ENCODE measurements at places on chromosomes 1 and 21.

DNA sequence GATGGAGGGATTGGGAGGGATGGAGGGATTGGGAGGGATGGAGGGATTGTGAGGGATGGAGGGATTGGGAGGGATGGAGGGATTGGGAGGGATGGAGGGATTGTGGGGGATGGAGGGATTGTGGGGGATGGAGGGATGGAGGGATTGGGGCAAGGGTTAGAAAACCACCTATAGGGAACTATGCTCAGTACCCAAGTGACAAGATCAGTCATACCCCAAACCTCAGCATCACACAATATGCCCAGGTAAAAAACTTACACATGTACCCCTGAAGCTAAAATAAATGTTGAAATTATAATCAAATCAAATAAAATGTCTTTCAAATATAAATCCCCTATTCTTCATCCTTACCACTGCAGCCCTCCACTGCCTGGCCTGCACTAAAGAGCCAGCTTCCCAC is 72.8 kb upstream of the HNRNPU start:
- H3K36me3 ChIP-seq: no peaks in the 10 kb centered on the region
- no peak overlapping the region for H3K4me3 ChIP-seq
- H3K27me3 ChIP-seq: no peaks in the 10 kb centered on the region
- H3K27ac ChIP-seq: no peak overlapping the region
- H3K4me1 ChIP-seq: no peaks in the 10 kb centered on the region
- DNase-seq: no peak

GRCh38 chr1:28973596-28974421 is 59.4 kb downstream of the EPB41 start:
- H3K27ac ChIP-seq: no peak overlapping the region
- H3K4me3 ChIP-seq: no peak overlapping the region
- peaks cover 30% of the 10 kb centered on the region for H3K4me1 ChIP-seq
- no peaks in the 10 kb centered on the region for H3K27me3 ChIP-seq
- H3K36me3 ChIP-seq: peaks cover 21% of the 10 kb centered on the region

- no peaks in the 10 kb centered on the region for H3K27me3 ChIP-seq
- H3K4me1 ChIP-seq: no peaks in the 10 kb centered on the region
- DNase-seq: no peak
- H3K27ac ChIP-seq: no peak overlapping the region
Measured at GRCh38 chr1:245666412-245666811, 511.6 kb downstream of the KIF26B start.

GRCh38 chr1:20846461-20847374 is 59.6 kb upstream of the HP1BP3 start:
- H3K36me3 ChIP-seq: peaks cover 13% of the 10 kb centered on the region
- H3K4me1 ChIP-seq: no peaks in the 10 kb centered on the region
- no peak overlapping the region for H3K4me3 ChIP-seq
- H3K27me3 ChIP-seq: no peaks in the 10 kb centered on the region
- no peak for DNase-seq

- no peak overlapping the region for H3K27ac ChIP-seq
- no peak overlapping the region for H3K4me3 ChIP-seq
- no peaks in the 10 kb centered on the region for H3K4me1 ChIP-seq
- H3K27me3 ChIP-seq: peaks cover 46% of the 10 kb centered on the region
- H3K36me3 ChIP-seq: no peaks in the 10 kb centered on the region
- no peak for DNase-seq
Measured at GRCh38 chr1:116439701-116440100, 66.7 kb downstream of the ATP1A1 start.

DNA sequence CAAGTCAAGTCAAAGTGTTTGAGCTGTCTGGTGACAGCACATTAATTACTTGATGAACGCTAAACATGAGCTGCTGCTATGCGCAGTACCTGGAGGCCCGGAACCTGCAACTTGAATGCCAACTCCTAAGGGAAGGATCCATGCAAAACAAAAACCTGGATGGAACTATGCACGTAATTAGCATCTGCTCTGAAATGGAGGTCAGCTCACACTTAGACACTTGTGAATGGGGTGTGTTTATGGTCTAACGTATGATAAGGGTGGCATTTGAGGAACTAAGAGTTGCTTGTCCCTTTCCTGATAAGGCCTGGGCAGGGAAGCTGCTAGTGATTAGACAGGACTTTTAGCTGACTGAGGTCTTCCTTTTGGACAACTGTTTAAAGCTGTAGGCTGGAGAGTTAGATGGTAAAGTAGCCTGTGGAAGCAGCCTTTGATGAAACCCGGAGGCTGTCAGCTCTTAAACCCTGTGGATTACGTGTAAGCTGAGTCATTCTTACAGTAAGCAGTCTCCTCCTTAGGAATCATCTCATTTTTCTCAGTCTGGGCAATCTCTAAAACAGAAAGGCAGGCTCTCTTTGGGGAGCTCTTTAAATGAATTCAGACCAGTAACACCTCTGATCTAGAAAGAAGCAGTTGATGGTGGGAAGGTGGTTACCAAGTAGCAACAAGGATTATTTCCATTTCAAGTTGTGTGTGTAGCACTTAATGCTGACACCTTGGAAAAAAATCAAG is 6.8 kb downstream of the TENT5C start:
- H3K4me1 ChIP-seq: peaks cover 86% of the 10 kb centered on the region
- H3K27ac ChIP-seq: no peak overlapping the region
- H3K27me3 ChIP-seq: no peaks in the 10 kb centered on the region
- peaks cover 63% of the 10 kb centered on the region for H3K36me3 ChIP-seq
- no peak overlapping the region for H3K4me3 ChIP-seq

DNA sequence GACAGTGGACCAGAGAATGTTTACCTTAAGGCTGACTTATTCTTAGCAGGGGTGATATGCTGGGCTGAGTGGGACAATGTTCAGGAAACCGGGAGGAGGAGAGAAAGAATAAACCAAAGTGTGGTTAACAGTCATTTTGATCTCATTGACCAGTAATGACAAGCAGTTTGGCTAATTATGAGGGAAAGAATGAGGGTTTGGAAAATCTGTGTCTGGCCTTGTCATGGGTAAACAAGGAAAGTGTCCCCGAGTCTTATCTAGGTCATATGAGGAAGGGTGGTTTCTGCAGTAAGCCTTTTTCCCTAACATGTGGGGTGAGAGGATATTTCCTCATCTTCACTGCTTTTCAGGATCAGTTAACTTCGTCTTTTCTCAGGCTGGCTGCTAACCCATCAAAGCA is 155.0 kb downstream of the TPR start:
- H3K4me1 ChIP-seq: no peaks in the 10 kb centered on the region
- no peak for DNase-seq
- H3K4me3 ChIP-seq: no peak overlapping the region
- H3K27me3 ChIP-seq: peaks cover 17% of the 10 kb centered on the region
- no peaks in the 10 kb centered on the region for H3K36me3 ChIP-seq

DNA sequence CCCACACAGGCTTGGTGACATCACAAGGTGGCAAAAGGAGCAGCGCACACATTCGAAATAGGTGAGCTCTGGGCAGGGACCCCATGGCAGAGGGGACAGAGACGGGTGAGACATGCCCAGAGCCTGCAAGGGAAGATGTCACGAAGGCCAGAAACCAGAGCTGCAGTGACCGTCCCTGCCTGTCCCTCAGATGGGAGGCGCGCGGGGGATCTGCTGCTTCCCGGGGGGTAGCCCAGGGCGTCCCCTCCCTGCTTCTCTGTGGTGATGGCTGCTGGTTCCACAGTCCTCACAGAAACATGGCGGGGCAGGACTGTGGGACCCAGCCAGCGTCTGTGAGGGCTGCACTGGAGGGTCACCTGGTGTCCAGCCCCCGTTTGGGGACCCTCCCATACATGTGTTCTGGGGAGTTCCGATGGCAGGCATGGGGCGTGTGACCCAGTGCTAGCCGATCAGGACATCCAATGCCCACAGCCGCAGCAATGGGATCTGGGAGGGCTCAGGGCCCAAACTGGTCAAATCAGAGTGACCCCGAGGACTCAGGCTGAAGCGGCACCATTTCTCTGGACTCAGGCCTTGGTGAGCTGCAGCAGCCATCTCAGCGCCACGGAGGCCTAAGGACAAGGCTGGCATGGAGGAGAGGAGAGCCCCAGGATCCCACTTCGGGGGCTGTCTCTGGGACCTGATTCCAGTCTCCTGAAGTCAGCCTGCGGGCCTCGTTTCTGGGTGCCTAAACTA is 20.7 kb upstream of the SPSB1 start:
- H3K4me1 ChIP-seq: peaks cover 19% of the 10 kb centered on the region
- DNase-seq: no peak
- H3K4me3 ChIP-seq: no peak overlapping the region
- H3K27ac ChIP-seq: no peak overlapping the region

- no peaks in the 10 kb centered on the region for H3K4me1 ChIP-seq
- H3K4me3 ChIP-seq: no peak overlapping the region
- no peak overlapping the region for H3K27ac ChIP-seq
- DNase-seq: no peak
- no peaks in the 10 kb centered on the region for H3K27me3 ChIP-seq
Measured at GRCh38 chr1:8011016-8011415, 15.1 kb downstream of the ERRFI1 start.

GRCh38 chr1:231779081-231779480 is 152.5 kb downstream of the DISC1 start:
- H3K36me3 ChIP-seq: peaks cover 14% of the 10 kb centered on the region
- no peak overlapping the region for H3K4me3 ChIP-seq
- DNase-seq: no peak
- no peaks in the 10 kb centered on the region for H3K4me1 ChIP-seq

- no peaks in the 10 kb centered on the region for H3K36me3 ChIP-seq
- DNase-seq: no peak
- H3K27me3 ChIP-seq: peaks cover 20% of the 10 kb centered on the region
- peak overlapping the region; percentile 56 for H3K27ac ChIP-seq
- peaks cover 31% of the 10 kb centered on the region for H3K4me1 ChIP-seq
- no peak overlapping the region for H3K4me3 ChIP-seq
Measured at GRCh38 chr1:27606708-27607238, 2.8 kb upstream of the AHDC1 start.

DNA sequence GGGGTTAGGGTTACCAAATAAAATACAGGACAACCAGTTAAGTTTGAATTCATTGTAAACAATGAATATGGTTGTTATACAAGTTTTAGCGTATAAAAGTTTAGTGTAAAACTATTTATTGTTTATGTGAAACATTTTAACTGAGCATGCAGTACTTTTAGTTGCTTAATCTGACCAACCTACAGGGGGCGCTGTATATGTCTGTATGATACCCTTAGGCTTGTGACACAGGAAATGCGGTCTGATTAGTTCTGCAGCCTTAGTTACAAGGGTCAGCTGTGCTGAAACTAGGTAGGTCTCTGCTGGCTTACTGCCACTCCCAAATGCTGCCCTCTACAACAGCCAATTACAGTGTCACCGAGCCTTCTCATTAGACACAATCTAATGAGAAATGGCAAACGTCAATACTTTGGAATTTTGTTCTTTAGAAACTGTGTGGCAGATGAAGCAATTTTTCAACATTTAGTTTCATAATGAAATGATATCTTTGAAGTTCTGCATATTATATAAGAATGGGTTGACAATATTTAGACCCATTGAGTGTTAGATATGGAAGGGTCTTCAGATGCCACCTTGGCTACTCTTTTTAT is 56.2 kb downstream of the NTNG1 start:
- H3K36me3 ChIP-seq: no peaks in the 10 kb centered on the region
- H3K27me3 ChIP-seq: no peaks in the 10 kb centered on the region
- DNase-seq: peak; percentile 31
- no peak overlapping the region for H3K4me3 ChIP-seq
- H3K27ac ChIP-seq: no peak overlapping the region
- H3K4me1 ChIP-seq: no peaks in the 10 kb centered on the region

- no peak for DNase-seq
- H3K36me3 ChIP-seq: peaks cover under 1% of the 10 kb centered on the region
Measured at GRCh38 chr1:172447641-172448040, 3.8 kb upstream of the PIGC start.

DNA sequence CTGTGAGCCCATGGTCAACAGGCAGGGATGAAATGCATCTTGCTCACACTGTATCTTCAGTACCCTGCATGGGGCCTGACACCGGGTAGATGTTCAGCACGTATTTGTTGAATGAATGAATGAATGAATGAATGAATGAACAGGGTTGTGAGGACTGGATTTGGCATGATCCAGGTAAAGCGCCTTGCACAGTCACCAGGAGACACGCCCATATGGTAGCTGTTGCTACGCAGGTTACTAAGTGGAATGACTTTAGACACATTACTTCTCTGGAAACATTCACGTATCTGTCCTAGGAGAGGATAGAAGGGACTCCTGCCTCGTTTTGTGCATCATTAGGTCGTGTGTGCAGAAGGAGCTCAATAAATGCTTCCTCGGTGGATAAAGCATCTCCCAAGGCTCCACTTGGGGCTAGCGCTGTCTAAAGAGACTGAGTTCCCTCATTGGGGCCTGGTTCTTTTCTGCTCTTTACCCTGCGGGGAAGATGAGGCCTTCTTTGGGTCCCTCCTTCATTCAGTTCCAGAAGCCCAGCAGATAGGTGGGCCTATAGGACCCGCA is 54.2 kb downstream of the NDUFS5 start:
- peaks cover 8% of the 10 kb centered on the region for H3K4me1 ChIP-seq
- no peaks in the 10 kb centered on the region for H3K36me3 ChIP-seq
- H3K27me3 ChIP-seq: peaks cover 70% of the 10 kb centered on the region
- H3K27ac ChIP-seq: no peak overlapping the region
- H3K4me3 ChIP-seq: peak overlapping the region; percentile 65

DNA sequence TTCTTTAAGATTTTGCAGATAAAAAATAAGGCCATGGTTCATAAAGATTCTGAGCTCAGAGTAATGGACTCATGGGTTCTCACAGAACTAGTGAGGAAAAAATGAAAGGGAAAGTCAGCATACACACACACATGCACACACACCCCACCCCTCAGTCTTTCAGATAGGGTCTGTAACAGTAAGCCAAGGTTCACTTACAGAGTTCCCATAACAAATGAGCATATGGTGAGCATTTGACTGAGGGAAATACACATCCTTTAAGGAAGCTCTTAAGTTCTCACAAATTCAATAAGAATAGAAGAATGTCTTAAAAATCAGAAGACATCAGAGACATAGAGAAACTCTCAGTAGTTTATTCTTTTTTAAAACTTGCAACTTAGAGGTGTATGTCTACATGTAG is 57.9 kb downstream of the NTMT2 start:
- no peak overlapping the region for H3K4me3 ChIP-seq
- H3K4me1 ChIP-seq: no peaks in the 10 kb centered on the region

- H3K36me3 ChIP-seq: no peaks in the 10 kb centered on the region
- peaks cover 3% of the 10 kb centered on the region for H3K27me3 ChIP-seq
- H3K27ac ChIP-seq: no peak overlapping the region
Measured at GRCh38 chr1:168631671-168632400, 55.4 kb downstream of the XCL1 start.

- H3K4me1 ChIP-seq: no peaks in the 10 kb centered on the region
- no peaks in the 10 kb centered on the region for H3K36me3 ChIP-seq
- no peak overlapping the region for H3K27ac ChIP-seq
- H3K27me3 ChIP-seq: peaks cover 6% of the 10 kb centered on the region
Measured at GRCh38 chr1:166956872-166957271, 18.5 kb downstream of the ILDR2 start.

- no peaks in the 10 kb centered on the region for H3K36me3 ChIP-seq
- H3K4me3 ChIP-seq: no peak overlapping the region
- no peaks in the 10 kb centered on the region for H3K4me1 ChIP-seq
Measured at GRCh38 chr1:203250911-203251310, 21.4 kb upstream of the CHIT1 start.

All from activated naive CD4-positive, alpha-beta T cell treated with anti-CD3 and anti-CD28 coated beads, Interleukin-2, amount 10 ng/mL, durations not matched to agents 7 days and 5 days (primary cell).